ENCODE measurements at places on chromosomes 7 and 10.

DNA sequence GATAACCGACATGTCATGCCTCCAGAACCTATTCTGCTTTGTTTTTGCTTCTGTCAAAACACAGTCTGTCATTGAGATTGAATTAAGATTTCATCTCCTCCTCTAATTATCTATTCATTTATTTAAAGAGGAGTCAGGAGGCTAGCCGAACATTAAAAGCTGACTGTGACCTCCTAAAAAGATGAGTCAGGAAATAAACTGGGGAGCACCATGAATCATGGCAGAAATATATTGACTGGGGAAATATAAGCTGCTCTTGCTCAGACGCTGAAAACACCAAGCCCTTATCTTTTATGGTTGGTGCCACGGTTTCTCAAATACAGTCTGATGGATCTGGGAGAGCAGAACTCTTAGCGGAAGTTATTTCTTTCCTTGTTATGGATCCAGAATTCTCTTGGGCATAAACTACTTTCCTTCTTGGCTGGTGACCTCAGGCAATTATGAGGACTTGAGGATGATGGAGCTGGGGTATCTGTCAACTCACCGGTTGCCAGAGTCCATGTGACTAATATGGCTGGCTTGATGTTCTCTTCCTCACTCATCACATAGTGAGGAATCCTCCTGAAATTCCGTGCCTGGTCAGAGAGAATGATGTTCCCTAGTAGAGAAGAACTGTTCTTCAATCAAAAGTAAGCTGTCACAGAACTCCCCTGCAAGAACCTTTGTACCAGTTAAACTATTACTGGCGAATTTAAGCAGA lies 307.6 kb upstream of the PHYHIPL start:
- no peak for DNase-seq

DNA sequence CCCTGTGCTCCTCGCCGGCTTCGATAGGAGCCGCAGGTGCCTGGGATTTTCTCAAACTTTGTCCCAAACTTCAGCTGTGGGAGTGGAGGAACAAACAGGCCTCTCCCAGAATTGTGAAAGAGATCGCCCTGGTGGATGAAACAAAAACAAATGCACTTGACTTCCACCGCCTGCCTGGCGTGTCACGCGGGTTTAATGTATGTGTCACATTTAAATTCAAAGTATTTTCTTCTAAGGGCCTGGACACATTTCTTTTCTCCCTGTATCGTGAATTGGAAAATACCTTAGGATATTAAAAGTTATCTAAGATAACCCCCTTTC lies 694 bp upstream of the WASL start:
- DNase-seq: no peak

- DNase-seq: no peak
These were observed 453.9 kb downstream of the PTPRN2 start for GRCh38 chr7:158133515-158134271.

- DNase-seq: no peak
These were observed 41.8 kb downstream of the PRTFDC1 start for GRCh38 chr10:24910574-24910973.

DNA sequence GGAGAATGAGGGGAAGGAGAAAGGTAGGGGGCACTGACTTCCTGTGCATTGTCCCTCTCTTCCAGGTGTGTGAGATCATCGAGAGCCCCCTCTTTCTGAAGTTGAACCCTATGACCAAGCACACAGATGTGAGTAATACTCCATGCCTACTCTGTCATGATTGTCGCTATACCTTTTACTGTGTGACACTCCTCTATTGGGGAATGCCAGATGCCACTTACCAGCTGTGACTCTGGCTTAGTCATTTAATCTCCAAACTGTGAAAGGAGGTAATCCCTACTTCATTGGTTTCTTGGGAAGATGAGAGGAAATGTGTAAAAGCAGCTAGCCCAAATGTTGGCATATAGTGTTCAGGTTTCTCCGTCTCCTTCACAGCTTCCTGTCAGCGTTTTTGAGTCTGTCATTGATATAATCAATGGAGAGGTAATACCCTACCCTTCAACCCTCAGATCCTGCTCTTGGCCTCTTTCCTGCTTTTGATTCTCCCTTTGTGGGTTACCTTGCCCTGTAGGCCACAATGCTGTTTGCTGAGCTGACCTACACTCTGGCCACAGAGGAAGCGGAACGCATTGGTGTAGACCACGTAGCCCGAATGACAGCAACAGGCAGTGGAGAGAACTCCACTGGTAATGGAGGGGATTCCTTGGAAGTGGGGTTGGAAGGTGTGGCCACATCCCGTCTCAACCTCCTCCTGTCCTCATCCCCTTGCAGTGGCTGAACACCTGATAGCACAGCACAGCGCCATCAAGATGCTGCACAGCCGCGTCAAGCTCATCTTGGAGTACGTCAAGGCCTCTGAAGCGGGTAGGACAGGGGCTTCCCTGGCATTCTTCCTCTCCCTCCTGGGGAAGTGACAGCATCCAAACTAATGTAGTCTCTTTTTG lies 2.0 kb downstream of the COPS6 start:
- DNase-seq: no peak

DNA sequence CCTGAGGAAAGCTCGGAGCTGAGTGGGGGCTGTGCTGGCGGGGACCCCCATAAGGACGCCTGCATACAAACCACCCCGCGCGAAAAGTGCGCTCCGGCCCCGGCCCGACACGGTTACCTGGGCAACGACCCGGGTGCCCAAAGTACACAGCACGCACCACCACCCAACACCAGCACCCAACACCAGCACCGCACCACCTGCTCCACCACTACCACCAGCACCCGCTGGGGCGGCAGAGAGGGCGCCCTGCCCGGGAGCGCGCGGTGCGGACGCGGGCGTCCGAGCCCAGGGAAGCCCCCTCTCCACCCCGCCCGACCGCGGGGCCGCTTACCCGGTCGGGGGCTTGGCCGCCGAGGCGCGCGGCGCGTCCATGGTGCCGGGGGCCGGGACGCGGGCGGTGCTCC lies 345 bp downstream of the COBL start:
- no peak for DNase-seq

DNA sequence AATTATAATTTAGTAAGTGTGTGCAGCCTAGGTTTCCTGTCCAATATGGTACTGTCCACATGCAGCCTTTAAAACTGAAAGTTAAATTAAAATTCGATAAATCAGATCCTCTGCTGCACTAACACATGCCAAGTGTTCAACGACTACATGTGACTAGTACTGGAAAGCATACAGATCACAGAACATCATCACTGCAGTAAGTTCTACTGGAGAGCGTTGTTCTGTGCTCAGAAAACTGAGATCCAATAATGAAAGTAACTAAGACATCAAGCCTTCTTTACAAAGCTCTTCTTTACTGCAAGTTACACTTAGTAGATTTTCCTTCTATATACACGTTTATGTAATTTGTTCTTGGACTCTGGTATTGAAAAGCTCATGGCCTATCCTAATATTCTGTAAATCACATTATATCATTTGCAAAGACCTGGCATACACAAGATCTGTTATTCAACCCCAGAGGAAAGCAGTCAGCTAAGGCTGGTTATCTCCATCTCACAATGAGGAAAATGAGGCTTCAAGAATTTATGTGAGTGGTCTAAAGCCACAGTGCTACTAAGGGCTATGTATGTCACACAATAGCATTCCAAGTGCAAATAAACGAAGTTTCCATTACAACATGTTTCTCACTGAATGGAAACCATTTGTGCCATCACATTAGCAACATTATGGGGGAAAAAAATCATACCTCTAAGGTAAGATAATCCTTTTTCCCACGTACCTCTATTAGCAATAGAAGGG lies 77.6 kb downstream of the VPS41 start:
- DNase-seq: no peak

- no peak for DNase-seq
These were observed 465.0 kb upstream of the KLF6 start for GRCh38 chr10:4249841-4250586.

All from osteocyte (in vitro differentiated cells).